Psoas muscle (tissue), 8 donors: ENCODE measurements at places on chromosomes 7 and 10. TPM values are rescaled to one million over a fixed set of nuclear protein-coding genes. Genes with fewer than 3 reads are reported as not detected.

DNA sequence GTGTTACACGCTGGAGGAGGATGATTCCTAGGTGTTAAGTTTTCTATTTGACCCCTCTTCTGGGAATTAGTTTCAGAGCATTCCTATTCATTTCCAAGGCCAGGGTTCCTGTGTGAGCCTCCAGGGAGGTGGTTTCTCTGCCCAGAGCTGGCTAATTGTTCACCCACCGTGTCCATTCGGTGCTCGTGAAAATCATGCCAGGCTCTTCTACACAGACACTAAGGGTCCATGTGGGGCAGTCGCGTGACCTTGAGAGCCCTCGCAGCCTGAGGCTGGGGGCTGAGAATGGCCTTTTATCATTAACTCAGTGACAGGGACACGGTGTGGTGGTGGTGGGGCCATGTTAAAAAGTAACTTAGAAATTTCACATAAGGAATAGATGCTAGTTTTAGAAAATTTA, 83.7 kb downstream of the EMX2 start:
- DNase-seq = no peak

- no peak for DNase-seq
These were observed 368.9 kb downstream of the SORCS1 start for GRCh38 chr10:106795619-106796018.

GRCh38 chr10:98262571-98262970, 5.4 kb downstream of the LOXL4 start:
- DNase-seq = peak; percentile 93

DNA sequence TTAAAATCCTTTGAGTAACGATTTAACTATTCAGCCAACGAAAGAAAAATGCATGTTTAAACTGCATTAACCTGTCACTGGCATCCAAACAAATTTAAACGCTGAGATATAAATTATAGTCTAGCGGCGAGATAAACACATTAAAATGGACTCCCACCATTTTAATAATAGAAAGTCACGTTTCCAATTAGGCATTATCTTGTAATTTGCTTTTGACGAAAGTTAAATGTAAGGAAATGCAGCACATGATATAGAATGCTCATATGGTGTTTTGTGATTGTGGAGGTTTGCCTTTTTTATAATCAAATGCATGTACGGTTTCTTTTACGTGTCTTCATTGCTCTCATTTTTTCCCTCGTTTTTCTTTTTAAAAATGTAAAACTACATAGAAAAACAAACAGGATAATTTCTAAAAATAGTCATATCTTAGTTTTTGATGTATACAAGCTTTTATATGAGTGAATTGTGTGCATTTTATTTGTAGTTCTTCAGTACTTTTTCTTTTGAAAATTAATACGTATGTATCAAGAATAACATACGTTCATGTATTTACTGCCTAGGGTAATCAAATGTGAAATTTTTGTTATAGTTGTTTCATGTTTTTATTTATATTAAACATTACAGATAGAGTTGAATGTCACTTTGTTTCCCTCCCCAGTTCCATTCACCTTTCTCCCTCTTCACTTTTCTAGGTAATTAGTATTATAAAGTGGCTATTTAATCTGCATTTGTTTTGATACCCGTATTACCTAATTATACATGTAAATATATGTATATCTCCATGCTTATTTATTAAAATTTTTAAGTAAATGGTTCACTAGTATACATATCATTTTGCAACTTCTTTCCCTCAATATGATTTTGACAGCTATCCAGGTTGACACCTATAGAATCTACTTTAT, 1.1 kb upstream of the KLF14 start:
- no peak for DNase-seq

The FKBP9 gene
- polyA plus RNA-seq = 22.1 TPM

The NANOS1 gene
- 32.8 TPM for polyA plus RNA-seq
